CD4-positive, CD25-positive, alpha-beta regulatory T cell (primary cell): ENCODE measurements at places on chromosomes 1 and 21.

- DNase-seq, result no peak
These were observed 21.4 kb downstream of the SLC16A1 start for GRCh38 chr1:112934577-112934976.

GRCh38 chr21:28719723-28720122, 273.0 kb downstream of the LTN1 start:
- DNase-seq, result no peak

GRCh38 chr1:83850834-83851233, 148.1 kb downstream of the TTLL7 start:
- no peak for DNase-seq

DNA sequence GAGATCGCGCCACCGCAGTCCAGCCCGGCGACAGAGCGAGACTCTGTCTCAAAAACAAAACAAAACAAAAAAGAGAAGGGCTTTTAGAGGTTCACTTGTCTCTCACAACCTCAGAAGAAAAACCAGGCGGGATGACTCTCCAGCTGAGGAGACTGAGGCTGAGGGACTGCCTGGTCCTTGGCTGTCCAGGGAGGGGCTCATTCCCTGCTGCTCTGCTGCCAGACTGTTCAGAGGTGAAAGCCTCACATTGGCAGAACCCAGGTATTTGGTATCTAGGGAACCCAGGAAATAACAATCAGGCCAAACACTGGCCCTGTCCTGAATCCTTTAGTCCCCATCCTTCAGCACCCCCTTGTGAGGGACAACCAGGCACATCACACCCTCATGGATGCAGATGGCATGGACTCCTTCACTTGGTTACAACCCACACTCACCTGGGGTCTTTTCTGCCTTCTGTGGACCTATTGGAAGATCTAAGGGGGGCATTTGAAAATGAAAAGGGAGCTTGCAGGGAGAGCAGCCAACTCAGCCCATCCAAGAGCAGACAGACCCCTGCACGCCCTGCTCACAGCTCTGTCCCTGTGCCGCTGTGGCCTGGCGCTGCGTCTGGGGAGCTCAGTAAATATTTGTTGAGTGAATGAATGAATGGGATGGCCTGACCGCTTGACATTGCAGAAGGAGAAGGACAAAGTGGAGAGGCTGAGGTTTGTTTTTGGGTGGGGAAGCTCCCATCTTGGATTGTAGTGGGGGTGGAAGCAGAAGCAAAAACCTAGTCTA, 33.4 kb downstream of the CD247 start:
- no peak for DNase-seq

GRCh38 chr1:85734931-85735330, 26.7 kb upstream of the ZNHIT6 start:
- no peak for DNase-seq

- DNase-seq, result no peak
These were observed 176.5 kb downstream of the EIF4G3 start for GRCh38 chr1:21000245-21000594.

GRCh38 chr1:183164963-183165362, 21.1 kb upstream of the LAMC2 start:
- no peak for DNase-seq

DNA sequence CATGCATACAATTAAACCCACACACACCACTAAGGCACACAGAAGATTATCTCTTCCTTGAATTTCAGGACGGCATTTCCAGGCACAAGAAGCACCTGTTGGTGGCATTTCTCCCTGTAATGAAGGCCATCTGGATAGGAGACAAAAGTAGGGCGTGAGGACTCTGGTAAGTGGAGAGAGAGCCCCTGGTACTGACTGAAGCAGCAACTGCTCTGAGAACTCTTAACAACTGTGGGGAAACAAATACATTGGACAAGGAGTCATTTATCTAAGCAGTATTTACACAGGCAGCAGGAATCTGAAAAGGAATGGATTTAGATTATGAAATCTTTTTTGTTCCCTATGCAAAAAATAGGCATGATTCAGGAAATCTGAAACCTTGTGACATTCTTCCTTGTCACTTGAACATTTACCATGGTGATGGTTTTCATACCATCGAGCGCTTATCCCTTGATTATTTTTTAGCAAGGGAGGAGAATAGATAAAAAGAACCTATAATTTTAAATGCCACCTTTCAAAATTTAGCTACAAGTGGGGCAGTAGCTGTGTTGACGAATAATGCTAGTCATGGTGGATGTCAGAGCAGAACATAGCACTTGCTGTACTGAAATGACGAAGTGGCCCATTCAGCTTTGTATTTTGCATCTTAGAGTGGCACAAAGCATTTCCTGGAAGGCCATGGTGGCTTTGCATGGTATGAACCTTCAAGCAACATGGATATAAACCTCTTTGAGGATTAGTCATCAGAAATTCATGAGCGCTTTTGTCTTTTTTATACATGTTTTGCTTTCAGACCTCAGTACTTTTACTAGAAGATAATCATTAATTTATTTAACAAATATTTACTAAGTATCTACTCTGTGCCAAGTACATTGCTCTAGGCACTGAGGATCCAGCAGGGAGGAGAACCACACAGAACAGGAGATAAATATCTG, 362.0 kb downstream of the ADGRL2 start:
- no peak for DNase-seq

- DNase-seq, result no peak
These were observed 106.8 kb upstream of the CACHD1 start for GRCh38 chr1:64363111-64363510.

- DNase-seq, result no peak
These were observed 33.5 kb downstream of the ZMYM1 start for GRCh38 chr1:35112668-35113067.

DNA sequence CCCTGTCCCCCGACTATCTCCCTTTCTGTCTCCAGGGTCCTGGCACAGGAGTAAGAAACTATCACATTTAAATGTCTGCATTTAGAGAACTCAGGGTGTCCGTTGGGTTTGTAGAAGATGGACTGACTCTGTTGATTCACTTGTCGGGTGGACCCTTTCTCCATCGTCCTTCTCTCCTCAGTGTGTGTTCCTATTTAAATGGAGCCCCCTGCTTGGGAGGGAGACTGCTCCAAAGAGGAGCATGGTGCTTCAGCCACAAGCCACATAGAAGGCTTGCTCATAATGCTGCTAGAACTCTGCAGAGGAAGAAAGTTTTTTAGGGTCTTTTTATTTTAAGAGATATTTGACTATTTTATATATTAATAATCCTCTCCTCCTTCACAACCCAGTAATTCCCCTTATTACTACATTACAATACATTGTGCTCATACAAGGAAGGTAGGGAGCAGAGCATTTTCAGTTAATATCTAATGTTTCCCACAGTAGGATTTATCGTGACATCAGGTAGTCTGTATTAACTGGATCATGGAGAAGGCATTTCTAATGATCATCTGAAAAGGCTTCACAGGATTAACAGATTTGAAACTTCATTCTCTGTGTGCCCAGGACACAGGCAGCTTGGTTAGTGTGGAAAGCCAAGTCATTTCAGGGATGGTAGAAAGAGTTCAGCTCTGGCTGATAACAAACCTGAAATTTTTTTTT, 13.8 kb downstream of the FGGY start:
- DNase-seq, result no peak

DNA sequence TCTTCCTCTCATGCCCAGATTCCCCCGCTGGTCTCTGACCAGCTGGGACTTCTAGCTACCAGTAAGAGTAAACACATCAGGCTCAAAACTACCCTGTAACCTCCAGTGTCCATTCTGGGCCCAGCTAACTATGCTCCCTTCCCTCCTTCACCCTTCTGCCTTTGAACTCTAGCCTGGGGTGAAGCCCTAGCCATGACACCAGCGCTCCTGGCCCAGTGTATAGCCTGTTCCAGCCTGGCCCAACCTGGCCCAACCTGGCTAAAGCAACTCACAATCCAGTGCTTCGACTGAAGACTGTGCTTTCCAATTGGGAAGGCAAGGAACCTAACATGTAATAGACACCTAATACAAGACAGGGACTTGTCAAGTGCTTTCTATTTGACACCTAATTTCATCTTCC, 27.6 kb downstream of the CSMD2 start:
- DNase-seq, result no peak

DNA sequence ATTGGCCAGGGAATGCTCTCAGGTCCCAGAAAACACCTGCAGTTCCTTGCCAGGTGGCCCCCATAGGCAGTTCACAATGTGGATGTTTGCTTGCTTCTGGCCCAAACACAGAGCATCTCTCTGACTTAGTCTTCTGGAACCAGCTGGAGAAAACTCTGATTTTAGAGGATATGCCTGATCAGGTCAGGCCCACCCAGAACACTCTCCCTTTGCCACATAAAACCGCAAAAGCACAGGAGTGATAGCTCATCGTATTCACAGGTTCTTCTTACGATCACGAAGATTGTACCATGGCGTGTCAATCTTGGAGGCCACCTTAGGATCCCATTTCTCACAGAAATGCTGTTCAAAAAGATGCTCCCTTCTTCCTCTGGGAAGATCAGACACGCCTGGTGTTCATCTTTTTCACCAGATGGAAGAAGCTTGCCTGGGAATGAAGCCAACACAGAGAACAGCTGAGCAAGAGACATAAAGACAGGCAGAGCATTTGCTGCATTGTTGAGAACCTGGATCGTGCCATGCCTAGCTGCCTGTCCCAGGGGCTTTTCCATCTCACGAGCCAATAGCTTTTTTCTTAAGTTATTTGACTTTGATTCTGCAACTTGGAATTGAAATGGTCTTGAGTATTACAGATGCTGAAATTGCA, 11.6 kb upstream of the CD247 start:
- DNase-seq, result no peak

DNA sequence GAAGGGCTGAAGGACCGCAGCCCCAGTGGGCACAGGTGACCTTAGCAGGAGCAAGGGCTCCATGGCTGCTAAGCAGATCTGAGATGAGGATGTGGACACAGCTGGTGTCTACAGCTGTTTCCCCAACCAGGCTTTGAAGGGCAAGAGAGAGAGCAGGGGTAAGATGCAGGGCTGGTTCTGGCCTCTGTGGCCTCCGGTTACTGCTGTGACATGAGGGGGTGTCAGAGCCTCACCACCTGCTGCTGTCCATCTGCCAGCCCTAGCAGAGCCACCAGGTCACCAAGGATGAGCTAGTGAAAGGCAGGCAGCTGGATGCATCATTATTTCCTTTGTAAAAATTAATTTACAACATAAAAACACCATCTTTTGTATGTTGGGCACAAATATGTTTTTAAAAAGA, 33.4 kb downstream of the OBSCN start:
- no peak for DNase-seq
